Tibial artery (tissue), 4 donors: ENCODE measurements at places on chromosomes 6 and 20.

DNA sequence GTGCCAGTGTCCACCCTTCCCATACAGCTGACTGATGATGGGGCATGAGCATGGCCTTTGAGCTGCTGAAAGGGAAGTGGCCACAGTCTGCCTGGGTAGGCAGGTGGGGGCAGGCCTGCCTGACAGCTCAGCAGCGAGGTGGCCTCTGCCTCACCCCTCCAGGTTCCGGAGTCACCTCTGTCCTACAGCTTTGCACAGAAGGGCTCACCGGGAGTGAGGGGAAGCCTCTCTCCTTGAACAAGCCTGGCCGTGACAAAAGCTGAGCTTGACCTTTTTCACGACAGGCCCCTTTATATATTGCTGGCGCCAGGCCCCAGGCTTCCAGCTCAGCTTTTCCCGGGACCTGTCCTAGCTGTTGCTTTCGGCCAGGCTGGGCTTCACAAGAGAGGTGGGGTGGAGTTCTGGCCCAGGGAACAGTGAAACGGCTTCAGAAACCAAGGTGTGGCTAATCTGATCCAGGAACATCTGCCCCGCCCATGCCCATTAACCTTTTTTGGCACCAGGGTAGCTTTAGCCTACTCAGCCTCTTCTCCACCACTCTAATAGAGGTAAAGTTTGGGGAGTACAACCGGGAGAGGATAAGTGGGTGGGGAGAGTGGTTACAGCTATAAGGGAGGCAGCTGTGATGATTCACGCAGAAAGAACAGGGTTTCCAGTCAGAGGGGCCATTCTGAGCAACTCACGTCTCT lies 42.9 kb downstream of the C6orf132 start:
- no peak for DNase-seq

GRCh38 chr6:11445146-11445545 lies 92.4 kb upstream of the TMEM170B start:
- no peak for DNase-seq

DNA sequence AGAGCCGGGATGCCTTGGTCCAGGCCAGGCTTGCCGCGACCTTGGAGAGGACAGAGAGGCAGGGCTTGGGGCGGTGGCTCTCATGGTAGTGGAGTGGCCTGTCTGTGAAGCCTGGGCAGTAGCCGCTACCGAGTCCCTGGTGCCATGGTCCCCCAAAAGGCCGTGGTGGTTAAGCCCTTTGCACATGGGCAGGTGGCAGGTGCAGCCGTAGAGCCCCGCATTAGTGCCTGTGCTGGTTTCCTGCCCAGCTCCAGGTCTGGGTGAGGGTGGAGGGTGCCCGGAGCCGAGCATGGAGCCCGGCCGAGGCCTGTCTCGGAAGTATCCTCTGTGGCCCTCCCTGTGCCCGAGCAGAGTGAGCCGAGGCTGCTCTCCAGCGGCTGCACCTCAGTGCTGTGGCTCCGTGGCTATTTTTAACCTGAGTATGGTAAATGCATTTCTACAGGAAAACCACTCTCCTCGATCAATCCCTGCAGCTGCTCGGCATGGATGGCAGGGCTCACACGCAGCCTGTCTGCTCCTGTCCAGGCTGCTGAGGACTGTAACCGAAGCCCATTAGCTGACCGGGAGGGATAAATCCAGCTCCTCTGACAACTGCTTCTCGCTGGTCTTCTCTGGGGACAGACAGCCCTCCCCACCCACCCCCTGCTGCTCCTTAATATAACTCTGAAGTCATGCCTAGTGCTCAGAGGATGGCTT lies 36.3 kb upstream of the GATA5 start:
- no peak for DNase-seq

DNA sequence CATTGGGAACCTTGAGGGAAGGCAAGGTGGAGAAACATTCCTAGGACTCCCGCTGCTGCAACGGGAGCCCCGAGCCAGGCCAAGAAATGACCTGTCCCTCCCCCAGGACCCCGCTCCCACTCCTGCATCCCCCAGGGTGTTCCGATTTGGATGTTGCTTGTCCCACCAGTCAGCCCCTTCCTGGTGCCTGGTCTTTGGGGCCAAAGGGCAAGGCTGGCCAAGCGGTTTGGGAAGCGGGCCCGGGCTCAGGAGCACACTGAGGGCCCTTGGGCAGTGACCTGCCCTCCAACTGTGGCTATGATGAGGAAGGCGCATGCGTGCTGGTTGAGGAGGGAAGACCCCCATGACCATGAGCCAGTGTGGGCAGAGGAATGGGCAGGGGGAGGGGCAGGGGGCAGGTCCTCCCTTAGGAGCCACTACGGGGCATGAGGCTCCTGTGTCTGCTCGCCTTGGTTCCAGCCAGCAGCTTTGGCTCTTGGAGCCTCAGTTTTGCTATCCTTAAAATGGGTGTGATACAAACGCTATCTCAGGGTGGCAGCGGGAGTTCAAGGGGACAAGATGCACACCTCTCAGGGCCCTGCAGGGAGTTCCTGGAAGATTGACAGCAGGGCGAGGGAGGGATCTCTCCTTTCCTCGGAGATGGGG lies 50.4 kb downstream of the RBM38 start:
- DNase-seq: no peak

DNA sequence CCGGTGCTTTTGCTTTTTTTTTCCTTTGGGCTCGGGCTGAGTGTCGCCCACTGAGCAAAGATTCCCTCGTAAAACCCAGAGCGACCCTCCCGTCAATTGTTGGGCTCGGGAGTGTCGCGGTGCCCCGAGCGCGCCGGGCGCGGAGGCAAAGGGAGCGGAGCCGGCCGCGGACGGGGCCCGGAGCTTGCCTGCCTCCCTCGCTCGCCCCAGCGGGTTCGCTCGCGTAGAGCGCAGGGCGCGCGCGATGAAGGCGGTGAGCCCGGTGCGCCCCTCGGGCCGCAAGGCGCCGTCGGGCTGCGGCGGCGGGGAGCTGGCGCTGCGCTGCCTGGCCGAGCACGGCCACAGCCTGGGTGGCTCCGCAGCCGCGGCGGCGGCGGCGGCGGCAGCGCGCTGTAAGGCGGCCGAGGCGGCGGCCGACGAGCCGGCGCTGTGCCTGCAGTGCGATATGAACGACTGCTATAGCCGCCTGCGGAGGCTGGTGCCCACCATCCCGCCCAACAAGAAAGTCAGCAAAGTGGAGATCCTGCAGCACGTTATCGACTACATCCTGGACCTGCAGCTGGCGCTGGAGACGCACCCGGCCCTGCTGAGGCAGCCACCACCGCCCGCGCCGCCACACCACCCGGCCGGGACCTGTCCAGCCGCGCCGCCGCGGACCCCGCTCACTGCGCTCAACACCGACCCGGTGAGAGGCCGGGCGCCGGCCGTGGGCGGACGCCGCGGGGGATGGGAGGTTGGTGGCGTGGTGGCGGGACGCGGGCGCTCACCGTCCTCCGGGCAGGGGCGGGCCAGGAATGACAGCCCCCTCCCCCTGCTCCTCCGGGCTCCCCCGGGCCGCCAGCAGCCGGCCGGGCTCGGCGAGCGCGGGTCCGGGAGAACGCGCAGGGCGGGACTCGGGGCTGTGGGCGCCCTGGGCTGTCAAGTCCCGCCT lies 606 bp downstream of the ID4 start:
- no peak for DNase-seq

DNA sequence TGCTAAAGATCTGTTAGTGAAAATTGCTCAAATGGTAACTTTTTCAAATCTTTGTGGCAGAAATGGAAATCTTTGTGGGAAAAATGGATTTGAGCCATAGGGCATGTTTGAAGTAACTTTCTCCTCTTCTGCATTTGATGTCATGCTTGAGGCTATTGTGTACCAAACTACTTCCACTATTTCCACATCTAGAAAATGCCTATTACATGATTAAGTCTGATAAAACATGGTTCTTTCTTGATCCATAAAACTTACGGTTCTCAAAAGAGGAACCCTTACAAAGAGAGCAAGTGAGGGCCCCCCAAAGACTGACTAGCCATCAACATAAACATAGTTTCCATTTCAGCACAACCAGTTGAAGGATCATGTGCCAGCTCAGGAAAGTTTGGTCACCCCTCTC lies 150.6 kb downstream of the NFATC2 start:
- no peak for DNase-seq

DNA sequence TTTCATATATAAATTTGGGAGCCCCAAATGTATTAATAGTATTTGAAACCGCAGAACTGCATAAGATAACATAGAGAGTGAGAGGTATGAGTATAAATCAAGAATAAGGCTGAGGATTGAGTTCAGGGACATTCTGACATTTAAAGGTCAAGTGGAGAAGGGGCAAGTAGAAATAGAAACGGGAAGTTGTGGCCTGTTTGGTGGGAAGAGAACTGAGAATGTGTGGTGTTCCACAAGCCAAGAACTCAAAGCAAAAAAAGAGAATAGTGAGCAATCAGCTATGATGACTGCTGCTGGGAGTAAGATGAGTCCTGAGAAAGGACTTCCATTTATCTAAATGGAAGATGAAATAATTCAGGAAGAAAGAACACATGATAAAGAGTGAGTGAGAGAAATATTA lies 418.4 kb downstream of the CD109 start:
- DNase-seq: no peak

DNA sequence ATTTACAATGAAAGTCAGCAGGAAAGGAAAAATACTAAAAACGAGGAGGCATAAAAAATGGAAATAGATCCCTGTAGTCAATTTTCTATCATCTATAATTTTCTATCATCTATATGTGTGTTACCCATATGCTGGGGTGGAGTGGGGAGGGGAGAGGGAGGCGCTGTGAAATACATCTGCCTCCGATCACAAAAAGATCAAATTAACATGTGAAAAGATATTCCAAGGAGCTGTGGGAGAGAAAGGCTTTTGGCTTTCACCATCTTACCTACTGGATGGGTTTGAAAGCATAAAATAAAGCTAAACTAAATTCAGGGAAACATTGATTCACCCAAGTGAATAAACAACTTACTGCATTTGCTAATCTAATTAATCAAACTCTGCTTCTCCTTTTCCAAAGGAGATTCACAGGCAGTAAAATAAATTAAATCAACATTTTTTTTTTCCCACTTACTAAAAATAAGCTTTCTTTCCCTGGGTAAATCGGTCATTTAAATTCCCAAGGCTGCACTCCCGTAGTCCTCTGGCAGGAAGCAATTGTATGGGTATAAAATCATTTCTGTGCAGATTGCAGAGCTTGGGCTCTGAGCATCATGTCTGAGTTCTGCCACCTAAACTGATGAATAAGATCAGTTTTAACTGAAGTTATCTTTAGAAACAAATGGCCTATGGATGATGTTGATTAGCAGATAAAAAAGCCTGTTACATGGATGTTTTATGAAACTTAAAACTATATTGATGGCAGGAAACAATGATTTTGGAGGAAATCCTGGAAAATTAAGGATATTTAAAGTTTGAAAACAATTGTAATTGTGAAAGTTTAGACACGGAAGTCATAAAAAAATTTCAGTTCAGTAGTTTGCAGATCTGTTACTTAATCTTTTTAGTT lies 147.9 kb downstream of the SOX4 start:
- no peak for DNase-seq

DNA sequence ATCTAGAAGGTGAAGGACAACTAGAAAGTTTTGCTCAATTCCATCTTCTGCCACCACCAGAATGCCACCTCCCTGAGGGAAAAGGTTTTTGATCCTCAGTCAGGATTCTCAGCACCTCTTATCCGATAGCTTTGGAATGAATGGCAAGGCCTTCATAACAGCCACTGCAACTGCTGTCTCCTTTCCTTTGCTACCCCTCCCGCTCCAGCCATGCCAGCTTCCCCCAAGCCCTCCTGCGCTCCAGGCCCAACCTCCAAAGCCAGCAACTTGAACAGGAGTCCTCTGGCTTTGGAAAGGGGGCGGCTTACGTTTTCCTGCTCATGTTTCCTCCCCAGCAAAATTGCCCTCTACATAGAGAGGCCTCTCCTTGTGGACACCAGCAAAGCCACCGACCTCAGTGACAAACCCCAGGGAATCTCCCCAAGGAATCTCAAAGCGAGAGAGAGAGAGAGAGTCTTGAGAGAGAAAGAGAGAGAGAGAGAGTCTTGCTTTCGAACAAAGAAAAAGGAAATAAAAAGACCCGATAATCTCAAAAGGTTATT lies 420 bp upstream of the BTN2A1 start:
- no peak for DNase-seq

DNA sequence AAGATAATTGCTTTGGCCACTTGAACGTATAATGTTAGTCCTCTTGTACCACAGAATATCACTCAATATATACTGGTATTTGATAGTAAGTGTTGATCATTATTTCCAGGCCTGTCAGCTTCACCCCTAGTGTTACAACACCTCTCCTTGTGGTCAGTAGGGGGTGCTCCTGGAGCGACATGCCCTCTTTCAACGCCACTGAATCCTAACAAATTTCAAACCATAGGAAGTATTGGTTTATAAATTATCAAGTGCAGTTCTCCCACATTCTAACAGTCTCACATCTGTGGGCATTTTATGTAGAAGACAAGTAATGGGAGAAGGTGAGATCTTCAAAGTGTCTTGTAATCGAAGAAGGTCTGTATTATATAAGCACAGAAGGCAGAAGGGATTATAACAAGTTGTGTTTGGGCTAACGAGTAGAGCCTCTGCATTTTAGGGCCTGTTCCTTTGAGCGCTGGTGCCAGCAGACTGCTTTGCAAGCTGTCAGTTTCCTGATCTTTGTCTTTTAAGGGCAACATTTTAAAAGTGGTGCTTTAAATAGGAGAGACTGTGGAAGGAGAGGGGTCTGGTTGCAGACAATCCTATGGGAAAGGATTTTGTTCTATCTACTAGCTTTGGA lies 57.1 kb upstream of the CEP162 start:
- DNase-seq: no peak

GRCh38 chr6:37137201-37138090 lies 32.5 kb upstream of the PIM1 start:
- no peak for DNase-seq

DNA sequence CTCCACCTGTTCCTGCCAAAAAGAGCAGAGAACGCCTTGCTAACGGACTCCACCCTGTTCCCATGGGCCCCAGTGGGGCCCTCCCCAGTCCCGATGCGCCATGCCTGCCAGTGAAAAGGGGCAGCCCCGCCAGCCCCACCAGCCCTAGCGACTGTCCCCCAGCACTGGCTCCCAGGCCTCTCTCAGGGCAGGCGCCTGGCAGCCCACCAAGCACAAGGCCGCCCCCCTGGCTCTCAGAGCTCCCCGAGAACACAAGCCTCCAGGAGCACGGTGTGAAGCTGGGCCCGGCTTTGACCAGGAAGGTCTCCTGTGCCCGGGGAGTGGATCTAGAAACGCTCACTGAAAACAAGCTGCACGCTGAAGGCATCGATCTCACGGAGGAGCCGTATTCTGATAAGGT lies 201.8 kb downstream of the SASH1 start:
- no peak for DNase-seq

- no peak for DNase-seq
Observed at GRCh38 chr6:87431263-87431662, 23.5 kb downstream of the CFAP206 start.

DNA sequence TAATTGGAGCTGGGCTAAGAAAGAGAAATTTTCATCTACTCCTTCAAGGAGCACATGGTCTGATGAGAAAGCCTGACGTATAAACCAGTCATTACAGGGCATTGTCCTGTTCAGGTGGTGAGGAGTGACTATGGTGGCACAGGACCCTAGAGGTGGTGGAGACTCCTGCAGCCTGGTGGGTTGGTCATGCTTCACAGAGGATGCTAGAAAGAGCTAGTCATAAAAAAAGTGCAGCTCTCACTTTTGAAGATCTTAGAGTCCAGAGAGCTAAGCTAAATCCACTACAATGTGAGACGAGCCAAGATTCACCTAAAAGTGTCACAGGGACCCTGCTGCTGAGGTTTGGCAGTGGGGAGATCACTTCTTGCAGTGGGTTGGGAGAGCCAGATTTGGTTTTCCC lies 9.8 kb upstream of the ZNF831 start:
- no peak for DNase-seq
